Glomerular endothelial cell (primary cell): ENCODE measurements at places on chromosomes 1 and 21. TPM values are rescaled to one million over a fixed set of nuclear protein-coding genes. Genes with fewer than 3 reads are reported as not detected.

The SERPINC1 gene
- 0.18 TPM in 1 of 2 replicates, not detected in the other for total RNA-seq

DNA sequence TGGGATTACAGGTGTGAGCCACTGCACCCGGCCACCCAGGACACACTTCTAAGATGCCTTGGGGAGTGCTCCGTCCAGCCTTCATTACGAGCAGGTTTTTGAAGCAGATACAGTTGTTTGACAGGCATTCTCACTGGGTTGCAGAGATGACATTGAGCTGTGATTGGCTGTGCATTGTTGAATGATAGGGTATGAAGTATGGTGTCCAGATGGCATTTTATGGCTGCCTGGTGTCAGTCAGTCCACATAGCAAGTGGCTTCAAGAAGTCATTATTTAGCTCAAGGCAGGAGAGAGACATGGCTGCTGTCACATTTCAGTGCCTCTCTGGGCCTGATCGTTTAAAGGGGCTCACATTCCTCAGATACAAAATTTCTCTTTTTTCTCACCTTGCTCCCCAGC is 14.8 kb upstream of the PADI2 start:
- no peak for DNase-seq

- no peak for DNase-seq
Observed at GRCh38 chr1:214700437-214700836, 97.4 kb downstream of the CENPF start.

DNA sequence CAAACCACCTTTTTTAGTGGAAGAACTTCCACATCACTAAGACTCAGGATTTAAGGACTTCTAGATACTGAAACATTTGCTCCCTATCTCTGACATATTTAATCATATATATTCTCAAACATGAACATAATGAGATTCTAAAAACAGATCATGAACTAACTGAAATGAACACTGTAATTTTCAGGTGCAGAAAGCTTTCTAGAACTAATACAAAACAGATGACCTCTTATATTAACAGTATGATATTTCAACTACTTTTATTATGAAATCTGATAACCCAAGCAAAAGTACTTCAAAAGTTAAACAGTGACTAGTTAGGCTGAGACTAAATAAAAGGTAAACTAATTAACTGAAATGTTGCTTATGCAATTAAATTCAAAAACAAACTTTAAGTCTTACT is 157.5 kb downstream of the COP1 start:
- no peak for DNase-seq

The TAS1R1 gene
- not detected in 2 replicates for total RNA-seq

GRCh38 chr1:156498432-156499193 is 2.0 kb downstream of the MEF2D start:
- DNase-seq, result no peak

DNA sequence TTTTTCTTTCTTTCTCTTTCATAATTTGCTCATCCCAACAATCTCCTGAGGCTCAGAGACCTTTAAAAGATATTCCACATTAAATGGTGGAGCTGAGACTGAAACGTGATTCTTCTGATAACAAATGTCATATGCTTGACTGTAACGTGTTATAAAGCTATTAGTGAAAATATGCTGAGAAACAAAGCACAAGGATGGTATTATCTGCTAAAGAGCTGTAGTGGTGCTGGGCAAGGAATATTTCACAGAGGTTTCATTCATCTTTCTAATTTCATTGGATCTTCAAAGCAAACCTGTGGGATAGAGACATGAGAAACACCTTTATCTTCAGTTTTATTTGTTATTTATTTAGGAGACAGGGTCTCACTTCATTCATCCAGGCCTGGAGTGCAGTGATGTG is 98.1 kb upstream of the WLS start:
- DNase-seq, result no peak

DNA sequence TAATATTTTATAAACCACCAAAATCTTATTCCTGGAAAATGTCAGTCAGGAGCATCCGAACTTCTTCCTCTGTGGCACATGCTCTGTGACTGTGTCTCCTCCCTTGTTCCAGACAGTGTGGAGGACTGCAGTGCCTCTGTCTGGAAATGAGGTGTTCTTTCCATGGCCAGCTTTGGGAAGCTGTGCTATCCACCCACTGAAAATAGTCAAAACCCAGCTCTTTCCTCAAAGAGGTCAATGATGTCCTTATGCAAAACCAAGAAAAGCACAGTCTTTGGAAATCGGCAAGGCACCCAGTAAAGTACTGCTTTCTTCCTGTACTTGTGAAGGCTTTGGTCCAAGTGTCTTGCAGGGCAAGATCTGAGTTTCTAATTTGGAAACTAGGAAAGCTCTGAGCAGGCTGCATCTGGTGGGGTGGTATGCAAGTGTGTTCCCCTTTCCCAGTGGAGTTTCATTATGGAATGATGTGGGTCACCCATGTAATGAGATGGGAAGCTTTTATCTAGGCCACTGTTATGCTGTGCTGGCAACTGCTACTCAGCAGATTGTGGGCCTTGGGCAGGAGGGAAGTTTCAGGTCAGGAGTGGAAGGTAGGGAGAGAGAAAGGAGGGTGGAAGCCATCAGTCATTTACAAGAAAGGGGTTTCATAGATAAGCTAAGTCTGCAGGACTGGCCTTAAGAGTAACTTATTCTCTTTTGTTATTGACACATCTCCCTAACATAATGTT is 6.0 kb downstream of the KIAA0040 start:
- DNase-seq, result no peak

DNA sequence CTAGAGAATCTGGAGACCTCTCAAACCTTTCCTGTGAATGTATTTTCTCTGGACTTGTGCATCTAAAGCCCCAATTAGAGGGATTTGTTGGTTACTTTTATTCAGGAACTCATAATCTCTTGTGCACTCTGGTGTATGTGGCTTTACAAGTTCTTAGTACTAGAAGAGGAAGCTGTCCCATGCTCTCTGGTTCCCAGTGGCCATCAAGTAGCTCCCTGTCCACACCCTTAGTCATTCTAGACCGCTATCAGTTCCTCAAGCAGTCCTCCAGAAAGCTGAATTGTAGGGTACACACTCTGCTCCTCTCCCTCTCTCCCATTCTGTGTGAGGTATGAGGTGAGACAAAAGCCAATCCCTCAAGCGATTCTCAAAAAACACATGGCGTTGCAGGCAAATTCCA is 470.3 kb downstream of the PTPRC start:
- no peak for DNase-seq

The ZNF687 gene
- 17.6 and 22.8 TPM in 2 replicates for total RNA-seq

The DCST2 gene
- 0.12 TPM in 1 of 2 replicates, not detected in the other for total RNA-seq

GRCh38 chr1:899636-900317 is 23.9 kb upstream of the SAMD11 start:
- no peak for DNase-seq

The CDK11B gene
- total RNA-seq, result 13.5 and 24.3 TPM in 2 replicates

DNA sequence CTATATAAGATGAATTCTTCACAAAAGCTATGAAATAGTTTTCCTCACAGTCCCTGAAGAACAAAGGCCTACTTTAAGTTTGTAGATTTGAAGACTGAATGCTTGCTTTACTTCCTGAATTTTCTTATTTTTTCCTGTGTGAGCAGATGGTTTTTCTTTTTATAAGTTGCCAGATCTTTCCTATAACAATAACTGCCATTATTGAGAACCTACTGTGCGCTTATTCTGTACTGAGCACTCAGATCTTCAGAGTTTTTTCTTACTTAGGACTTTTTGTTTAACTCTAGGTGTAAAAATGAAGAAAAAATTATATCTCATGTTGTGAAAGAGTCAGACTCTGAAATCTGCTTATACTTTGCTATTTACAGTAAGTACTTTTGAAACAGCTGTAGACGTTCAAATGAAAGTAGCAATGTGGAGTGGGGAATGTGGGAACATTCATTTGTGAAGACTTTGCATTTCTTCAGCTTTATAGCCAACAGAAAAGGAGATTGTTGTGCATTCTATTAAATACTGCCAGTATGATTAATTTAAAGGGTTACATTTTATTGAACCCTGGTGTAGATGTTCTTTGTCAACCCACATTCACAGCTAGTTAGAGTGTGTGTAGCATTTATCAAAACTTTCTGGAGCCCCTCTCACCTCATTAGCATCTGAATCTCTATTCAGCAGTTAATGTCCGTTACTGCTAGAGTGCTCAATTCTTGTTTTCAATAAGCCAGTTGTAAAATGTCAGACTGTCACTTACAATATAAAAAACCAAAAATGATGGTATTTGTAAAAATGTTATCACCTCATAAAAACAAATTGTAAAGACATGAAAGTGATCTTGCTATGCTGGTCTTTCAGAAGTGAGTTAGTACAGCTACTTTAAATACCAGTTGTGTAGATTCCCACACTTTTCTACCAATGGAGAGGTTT is 29.0 kb downstream of the NFIA start:
- no peak for DNase-seq

GRCh38 chr1:212518188-212519054 is 85.7 kb downstream of the NENF start:
- no peak for DNase-seq

DNA sequence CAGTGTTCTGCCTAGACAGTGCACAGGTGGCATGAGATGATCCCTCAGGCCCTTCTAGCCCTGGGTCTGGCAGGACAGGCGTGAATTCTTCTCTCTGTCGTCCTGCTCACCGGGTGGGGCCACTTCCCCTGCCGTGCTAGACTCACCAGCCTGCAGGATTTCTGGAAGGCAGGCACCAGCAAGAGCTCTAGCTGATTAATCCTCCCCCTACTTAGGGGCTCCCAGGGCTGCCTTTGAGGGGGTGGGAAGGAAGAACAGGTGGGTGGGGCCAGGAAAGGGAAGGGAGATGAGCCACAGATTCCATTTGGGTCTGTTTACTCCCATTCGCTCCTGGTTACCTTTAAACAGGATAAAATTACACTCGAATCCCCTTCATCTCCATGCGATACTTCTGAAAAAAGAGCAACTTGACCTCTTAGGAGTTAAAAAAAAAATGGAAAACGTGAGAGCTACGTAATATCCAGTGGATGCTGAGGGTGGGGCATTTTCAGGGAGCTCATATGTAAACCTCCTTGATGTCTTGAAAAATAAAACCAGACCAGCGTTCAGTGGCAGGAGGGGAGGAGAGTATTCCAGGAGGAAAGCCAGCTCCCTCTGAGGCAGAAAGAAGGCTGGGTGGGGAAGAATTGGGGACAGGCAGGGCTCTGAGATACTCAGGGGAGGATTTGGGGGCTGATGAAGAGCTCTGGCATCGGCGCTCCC is 665.5 kb downstream of the PTPRU start:
- no peak for DNase-seq

The OPRD1 gene
- under 0.01 TPM in 1 of 2 replicates, not detected in the other for total RNA-seq
